MCF 10A (cell line): ENCODE measurements at places on chromosomes 7 and 10. TPM values are rescaled to one million over a fixed set of nuclear protein-coding genes. Genes with fewer than 3 reads are reported as not detected.

DNA sequence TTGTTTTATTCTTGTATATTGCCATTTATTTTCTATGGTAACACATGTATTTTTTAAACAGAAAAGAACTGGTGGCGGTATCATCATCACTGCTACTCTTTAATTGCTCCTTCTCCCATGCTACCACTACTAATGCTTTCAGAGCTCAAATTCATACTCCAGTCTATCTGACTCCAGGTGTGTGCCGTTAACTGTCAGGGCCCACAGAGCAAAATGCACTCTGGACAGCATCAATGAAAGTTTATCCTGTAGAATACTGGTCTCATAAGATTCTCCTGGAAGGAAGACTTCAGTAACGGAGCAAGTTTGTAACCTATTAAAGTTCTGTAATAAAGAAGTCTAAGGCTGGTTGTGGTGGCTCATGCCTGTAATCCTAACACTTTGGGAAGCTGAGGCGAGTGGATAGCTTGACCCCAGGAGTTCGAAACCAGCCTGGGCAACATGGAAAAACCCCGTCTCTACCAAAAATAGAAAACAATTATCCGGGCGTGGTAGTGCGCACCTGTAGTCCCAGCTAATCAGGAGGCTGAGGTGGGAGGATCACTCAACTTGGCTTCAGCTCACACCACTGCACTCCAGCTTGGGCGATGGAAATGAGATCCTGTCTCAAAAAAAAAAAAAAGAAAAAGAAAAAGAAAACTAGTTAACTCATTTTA lies 18.4 kb downstream of the ZNRF2 start:
- no peak for DNase-seq

The CYP2C19 gene
- total RNA-seq = not detected in 2 replicates

GRCh38 chr7:831596-832166 lies 595 bp upstream of the SUN1 start:
- DNase-seq = peak; percentile 93

DNA sequence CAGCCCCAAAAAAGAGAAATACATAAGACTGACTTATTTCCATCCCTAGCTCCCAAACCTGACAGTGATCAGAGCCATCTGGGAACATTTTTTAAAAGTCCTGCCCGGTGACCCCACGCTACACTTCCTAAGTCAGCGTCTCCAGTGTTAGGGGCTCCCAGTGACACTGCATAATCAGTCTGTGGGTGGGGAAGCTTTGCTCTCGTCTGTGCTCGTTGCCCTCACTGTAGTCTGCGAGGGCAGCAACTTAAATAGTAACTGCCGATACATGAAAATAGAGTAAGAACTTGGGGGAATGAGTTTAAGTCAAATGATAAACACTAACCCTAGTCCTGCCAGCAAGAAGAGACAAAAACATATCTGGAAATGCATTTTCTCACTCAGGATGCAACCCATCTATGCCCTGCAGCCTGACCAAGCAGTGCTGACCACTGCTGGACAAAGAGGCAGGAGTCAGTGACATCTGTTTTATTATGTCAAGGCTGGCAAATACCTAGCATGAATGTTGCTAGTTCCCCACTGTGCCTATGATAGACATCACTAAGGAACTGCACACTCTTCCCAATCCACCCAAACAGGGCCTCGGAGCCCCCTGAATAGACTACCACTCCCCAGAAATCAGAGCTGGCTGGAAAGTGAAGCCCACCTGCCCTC lies 18.7 kb downstream of the ERCC6 start:
- DNase-seq = no peak

The EMX2 gene
- not detected in 2 replicates for total RNA-seq

The WASHC2A gene
- 19.3 and 28.0 TPM in 2 replicates for total RNA-seq

GRCh38 chr10:126222736-126223511 lies 165.4 kb downstream of the ADAM12 start:
- no peak for DNase-seq

The INA gene
- total RNA-seq = not detected in 2 replicates

DNA sequence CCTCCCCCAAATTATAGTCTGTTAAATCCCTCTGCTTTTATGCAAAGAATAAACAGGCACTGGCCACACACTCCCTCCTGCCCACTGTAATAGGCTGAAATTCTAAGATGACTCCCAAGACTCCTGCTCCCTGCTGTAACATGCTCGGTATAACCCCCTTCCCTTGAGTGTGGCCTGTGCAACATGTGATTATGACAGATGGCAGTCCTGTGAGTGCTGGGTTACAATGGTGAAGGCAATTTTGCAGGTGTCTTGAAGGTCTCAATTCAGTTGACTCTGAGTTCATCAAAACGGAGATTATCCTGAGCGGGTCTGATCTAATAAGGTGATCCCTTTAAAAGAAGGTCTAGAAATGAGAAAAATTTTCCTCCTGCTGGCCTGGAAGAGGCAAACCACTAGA lies 55.9 kb downstream of the CREB3L2 start:
- DNase-seq = no peak

- DNase-seq = no peak
Measured at GRCh38 chr7:122485856-122486255, 181.3 kb upstream of the FEZF1 start.

DNA sequence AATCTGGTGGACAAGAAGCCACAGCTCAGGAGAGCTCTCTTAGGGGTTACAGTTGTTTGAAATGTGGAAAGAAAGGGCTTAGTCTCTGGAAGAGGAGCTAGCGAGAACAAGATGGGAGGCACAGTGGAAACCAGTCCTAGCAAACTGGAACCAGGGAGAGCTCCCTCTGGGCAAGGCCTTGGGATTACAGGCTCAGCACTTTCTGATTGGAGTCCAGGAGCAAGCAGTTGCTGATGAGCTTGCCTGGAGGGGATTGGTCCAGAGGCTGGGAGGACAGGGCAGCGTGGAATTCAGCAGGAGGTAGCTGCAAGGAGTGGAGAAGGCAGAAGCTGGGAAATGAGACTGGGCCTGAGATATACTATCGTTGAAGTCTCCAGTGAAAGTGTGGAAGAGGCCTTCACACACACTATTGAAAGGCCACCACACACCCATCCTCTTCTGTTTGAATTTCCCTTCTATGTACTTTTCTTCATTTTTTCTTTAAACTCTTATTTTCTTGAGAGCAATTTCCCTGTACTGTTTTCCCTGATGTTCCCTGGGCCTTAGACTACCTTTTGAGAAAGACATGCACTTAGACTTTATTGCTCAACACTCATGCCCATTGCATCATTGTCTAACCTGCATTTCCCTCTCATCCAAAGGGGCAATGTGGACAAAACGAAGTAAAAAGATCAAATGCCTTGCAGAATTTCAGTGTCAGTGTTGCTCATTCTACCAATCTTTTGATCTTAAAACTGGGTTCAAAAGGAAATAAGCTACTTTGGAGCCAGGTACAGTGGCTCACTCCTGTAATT lies 57.8 kb upstream of the LANCL2 start:
- DNase-seq = peak; percentile 28

- no peak for DNase-seq
Measured at GRCh38 chr10:44983895-44984278, 5.3 kb upstream of the DEPP1 start.

The ATOH7 gene
- total RNA-seq = not detected in 2 replicates
